T-helper 2 cell treated with Interferon-gamma antibody and Interleukin-4, amounts not matched to agents 5 μg/mL and 100 μg/mL, for 36 hours (primary cell): ENCODE measurements at places on chromosomes 1 and 21.

GRCh38 chr1:64745986-64746940 is 1.4 kb downstream of the RAVER2 start:
- peaks cover 38% of the 10 kb centered on the region for H3K27me3 ChIP-seq
- H3K36me3 ChIP-seq = no peaks in the 10 kb centered on the region
- peak overlapping the region; percentile 74 for H3K4me3 ChIP-seq
- peaks cover 8% of the 10 kb centered on the region for H3K4me1 ChIP-seq
- no peak for DNase-seq
- no peak overlapping the region for H3K27ac ChIP-seq

GRCh38 chr1:91806181-91806768 is 79.7 kb downstream of the TGFBR3 start:
- no peak overlapping the region for H3K27ac ChIP-seq
- peaks cover 10% of the 10 kb centered on the region for H3K36me3 ChIP-seq
- DNase-seq = no peak

- H3K27me3 ChIP-seq = no peaks in the 10 kb centered on the region
- H3K36me3 ChIP-seq = no peaks in the 10 kb centered on the region
- no peak overlapping the region for H3K27ac ChIP-seq
- no peaks in the 10 kb centered on the region for H3K4me1 ChIP-seq
- no peak overlapping the region for H3K4me3 ChIP-seq
These were observed 134.7 kb downstream of the LYPLAL1 start for GRCh38 chr1:219308367-219308766.

DNA sequence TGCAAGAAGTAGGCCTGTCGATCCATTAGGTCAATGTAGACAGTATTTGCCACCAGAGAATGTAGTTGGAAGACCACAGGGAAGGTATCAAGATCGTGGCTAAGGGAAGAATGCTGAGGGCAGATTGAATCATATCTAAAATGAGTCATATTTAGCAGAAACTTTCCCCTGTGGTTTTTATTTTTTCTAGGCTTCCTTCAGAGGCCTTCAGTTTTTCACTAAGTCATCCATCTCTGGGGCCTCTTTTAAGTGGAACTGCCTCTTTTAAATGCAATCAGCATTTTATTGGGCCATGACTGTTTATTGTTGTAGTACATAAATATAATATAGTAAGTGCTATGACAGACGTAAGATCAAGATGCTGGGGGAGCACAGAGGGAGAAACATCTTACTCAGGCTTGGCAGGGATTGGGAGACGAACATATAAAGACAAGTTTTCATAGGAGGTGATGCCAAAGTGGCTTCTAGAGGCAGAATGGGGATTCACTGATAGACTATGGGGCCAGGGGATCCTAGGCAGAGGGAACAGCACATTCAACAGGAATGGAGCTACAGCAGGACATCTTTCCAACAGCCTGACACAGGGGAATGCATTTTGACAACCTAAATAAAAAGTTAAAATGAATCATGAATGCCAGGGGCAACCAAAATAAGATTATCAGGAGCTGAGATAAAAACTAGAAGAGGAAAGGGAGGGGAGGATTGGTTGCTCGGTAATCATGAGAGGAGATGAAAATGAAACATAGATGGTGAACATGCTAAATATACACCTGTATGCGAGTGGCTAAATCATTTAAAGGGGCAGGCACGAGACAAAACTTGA is 20.1 kb downstream of the UBE2U start:
- no peak overlapping the region for H3K27ac ChIP-seq
- no peaks in the 10 kb centered on the region for H3K36me3 ChIP-seq
- H3K4me1 ChIP-seq = peaks cover 8% of the 10 kb centered on the region
- no peak for DNase-seq
- H3K4me3 ChIP-seq = no peak overlapping the region

GRCh38 chr1:87058343-87058649 is 143.9 kb downstream of the HS2ST1 start:
- no peaks in the 10 kb centered on the region for H3K36me3 ChIP-seq
- no peak overlapping the region for H3K27ac ChIP-seq
- H3K4me1 ChIP-seq = peaks cover 8% of the 10 kb centered on the region
- H3K4me3 ChIP-seq = no peak overlapping the region
- no peak for DNase-seq
- H3K27me3 ChIP-seq = no peaks in the 10 kb centered on the region

DNA sequence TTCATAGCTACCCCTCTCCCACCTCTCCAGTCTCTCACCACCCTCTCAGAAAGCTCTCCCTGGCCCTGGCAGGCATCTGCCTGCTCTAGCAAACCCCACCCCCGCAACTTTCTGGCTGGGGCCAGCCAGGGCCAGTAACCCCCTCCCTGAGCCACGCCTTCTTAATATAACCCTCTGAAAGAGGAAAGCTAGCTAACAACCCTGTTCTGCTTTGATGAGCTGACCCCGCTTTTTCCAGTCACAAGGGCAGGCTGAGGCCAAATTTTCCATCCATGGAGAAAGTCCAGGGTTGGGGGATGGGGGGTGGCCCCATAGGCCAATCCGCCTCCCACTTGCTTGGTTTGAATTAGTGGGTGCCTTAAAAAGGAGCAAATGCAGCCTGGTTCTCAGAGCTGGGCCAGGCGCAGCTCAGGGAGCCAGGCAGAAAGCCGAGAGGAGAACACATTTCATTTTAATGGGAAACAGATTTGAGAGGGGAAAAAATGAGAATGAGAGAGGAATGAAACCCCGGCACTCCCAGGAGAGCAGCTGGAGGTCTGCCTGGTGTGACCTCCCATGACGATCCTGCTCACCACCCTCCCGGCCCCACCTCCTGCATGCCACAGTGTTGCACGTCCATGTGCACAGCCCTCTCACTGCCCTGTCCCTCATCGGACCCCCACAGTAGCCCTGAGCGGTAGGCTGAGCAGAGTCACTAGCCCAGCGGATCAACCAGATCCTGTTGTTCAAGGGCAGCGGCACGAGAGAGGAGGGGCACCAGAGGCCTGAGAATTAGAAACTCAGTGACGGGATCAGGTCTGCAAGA is 62.3 kb downstream of the OPTC start:
- no peak overlapping the region for H3K27ac ChIP-seq
- peaks cover 11% of the 10 kb centered on the region for H3K27me3 ChIP-seq
- DNase-seq = no peak
- H3K36me3 ChIP-seq = no peaks in the 10 kb centered on the region
- no peak overlapping the region for H3K4me3 ChIP-seq
- no peaks in the 10 kb centered on the region for H3K4me1 ChIP-seq

DNA sequence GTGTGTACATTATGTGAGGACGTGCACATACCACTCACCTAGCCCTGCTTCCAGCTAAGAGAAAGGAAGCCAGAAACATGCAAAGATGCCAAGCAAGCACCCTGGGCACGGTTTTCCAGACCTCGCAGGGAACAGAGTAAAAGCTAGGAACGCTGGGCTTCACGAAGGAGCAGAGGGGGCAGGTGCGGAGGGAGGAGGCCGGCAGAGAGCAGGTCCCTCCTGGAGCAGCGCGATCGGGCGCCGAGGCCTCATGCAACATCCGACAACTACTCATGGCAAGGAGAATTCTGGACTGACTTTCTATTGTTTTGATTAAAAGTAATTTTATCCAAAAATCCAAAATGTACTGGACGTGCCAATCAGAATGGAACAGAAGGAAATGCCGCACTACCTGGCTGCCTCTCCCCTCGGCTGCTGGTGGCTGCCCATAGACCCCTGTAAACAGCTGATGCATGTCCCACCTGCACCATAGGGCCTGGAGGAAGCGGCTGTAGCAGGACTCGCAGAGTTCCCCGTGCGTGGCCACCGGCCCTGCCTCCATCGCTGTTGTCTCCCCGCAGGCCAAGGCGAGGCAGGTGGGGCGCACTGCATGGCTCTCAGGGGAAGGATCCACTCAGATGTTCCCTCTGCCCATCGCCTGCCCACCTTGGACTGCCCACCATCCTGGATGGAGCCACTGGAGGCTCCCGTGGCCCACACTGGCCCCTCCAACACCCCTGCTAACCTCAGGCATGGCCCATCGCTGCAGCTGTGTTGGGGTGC is 93.5 kb downstream of the WDR4 start:
- DNase-seq = no peak
- no peak overlapping the region for H3K27ac ChIP-seq

DNA sequence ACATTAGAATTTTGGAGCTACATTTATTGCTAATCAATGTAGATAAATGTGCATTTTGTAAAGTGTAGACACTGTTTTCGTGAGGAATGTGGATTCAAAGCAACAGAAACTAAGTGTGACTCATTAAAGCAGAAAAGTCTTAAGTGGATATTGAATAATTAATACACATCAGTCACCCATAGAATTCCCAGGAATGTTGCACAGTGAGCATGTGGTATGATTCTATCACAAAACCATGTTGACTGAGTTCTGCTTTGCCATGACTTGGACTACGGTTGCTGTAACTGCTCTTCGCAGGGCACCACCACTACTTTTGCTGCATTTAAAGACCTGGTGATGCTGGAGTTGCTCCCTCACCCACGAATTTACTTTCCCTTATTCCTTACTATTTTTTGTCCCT is 471.8 kb downstream of the KCNT2 start:
- H3K36me3 ChIP-seq = no peaks in the 10 kb centered on the region
- no peak overlapping the region for H3K27ac ChIP-seq
- no peak for DNase-seq
- no peaks in the 10 kb centered on the region for H3K27me3 ChIP-seq
- no peak overlapping the region for H3K4me3 ChIP-seq

DNA sequence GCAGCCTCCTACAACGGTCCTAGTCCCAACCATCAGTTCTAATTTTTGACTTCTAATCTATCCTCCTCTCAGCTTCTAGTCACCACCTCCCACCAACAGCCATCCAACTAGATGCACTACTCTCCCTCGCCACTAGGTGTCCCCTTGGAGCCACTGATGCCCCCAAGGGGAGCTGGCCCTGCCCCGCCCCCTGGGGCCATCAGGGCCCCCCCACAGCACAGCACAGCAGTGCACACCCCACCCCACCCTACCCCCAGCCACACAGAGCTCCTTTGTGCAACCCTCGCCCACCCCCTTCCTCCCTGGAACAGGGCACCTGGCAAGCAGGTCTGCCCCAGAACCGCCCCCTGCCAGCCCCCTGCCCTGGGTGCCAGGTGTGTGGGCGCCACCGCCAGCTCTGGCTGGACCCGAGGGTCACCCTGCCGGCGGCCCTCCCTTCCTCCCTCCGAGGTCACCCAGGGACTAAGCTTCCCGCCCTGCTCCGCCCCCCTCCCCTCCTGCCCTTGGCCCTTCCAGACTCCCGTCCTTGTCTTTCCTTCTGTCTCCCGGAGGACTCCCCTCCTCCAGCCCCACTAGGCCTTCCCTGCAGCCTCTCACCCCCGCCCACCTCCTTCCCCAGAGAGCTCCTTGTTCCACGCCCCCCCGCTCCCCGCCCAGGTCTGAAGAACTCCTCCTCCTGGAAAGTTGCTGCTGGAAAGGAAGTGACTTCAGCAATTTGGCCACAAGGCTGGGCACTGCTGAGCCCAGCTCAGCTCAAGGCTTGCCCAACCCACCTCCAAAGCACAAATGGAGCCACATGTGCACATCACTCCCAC is 47.0 kb downstream of the AHDC1 start:
- H3K4me1 ChIP-seq = peaks cover 27% of the 10 kb centered on the region
- peak; percentile 63 for DNase-seq
- peaks cover 6% of the 10 kb centered on the region for H3K36me3 ChIP-seq
- H3K27ac ChIP-seq = peak overlapping the region; percentile 89

- H3K4me1 ChIP-seq = peaks cover 1% of the 10 kb centered on the region
- no peak for DNase-seq
- H3K36me3 ChIP-seq = no peaks in the 10 kb centered on the region
- no peak overlapping the region for H3K4me3 ChIP-seq
- H3K27ac ChIP-seq = no peak overlapping the region
- H3K27me3 ChIP-seq = peaks cover 25% of the 10 kb centered on the region
These were observed 7.8 kb downstream of the VASH2 start for GRCh38 chr1:212958175-212958574.

DNA sequence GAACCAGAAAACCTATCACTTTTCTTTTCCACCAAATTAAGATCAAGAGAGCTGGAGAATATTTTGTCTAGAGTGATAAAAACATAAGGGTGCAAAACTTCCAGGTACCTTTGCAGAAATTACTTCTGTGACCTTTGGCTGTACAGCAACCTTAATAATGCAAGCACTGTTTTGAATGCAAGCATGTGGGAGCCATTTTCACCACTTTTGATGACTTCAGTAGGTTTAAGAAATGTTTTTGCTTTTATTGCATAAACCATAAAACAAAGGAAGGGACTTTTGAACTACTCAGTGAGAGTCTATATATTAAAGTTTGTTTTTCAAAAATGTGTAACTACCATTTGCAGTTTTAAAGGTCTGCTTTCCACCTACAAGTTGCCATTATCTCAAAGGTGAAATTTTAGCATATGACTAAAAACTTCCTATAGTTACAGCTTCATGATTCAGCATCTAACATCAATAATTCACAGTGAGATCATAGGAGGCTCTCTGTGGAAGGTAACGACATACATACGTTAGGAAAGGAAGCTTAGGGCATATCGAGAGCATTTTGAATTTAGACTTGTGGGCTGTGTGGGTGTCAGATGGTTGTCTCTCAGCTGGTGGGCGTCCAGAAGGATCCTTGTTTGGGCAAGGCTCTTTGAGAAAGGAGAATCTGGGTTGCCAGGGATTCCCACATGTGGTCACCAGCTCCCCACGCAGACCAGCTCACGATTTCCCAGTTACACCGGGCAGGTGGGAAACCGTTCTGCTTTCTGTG is 1.1 kb upstream of the GADD45A start:
- DNase-seq = peak; percentile 84
- peak overlapping the region; percentile 91 for H3K4me3 ChIP-seq
- peaks cover 26% of the 10 kb centered on the region for H3K4me1 ChIP-seq
- peaks cover under 1% of the 10 kb centered on the region for H3K27me3 ChIP-seq
- H3K27ac ChIP-seq = peak overlapping the region; percentile 60

DNA sequence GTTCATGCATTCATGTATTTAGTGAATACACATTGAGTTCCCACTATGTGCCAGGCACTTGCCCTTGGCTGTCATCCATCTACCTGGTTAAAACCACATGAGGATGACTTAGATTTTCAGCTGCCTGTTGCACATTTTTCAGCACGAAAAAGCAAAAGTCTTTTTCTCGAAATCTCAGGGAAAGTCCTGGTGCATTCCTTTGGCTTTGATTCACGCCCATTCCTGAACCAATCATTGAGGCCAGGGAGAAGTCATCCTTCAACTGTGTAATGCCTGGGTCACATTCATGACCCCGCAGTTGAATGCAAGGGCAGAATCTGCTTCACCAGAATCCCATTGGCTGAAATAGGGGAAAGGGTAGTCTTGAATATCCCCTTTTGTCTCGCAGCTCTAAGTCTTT is 84.4 kb downstream of the RNF220 start:
- no peak overlapping the region for H3K4me3 ChIP-seq
- no peaks in the 10 kb centered on the region for H3K4me1 ChIP-seq
- DNase-seq = no peak
- H3K27ac ChIP-seq = no peak overlapping the region
- H3K27me3 ChIP-seq = peaks cover 6% of the 10 kb centered on the region

GRCh38 chr1:36691374-36691773 is 208.7 kb upstream of the CSF3R start:
- H3K4me1 ChIP-seq = no peaks in the 10 kb centered on the region
- no peak overlapping the region for H3K4me3 ChIP-seq
- H3K27ac ChIP-seq = no peak overlapping the region

DNA sequence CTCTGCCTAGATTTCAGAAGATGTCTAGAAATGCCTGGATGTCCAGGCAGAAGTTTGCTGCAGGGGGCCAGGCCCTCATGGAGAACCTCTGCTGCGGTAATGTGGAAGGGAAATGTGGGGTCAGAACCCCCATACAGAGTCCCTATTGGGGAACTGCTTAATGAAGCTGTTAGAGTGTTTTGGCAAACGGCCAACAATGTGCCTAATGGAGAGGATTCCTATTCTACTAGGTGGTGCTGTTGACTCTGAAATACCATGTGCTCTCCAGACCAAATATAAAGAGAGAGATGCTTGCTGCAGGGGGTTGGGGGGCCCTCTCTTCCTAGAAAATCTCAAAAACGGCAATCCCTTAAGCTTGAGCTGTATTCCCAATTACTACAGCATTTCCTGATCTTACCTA is 57.1 kb upstream of the DR1 start:
- H3K4me1 ChIP-seq = no peaks in the 10 kb centered on the region
- no peak overlapping the region for H3K4me3 ChIP-seq
- no peak for DNase-seq
- H3K36me3 ChIP-seq = peaks cover 30% of the 10 kb centered on the region
- no peaks in the 10 kb centered on the region for H3K27me3 ChIP-seq
